ENCODE measurements at places on chromosomes 13 and 19.

DNA sequence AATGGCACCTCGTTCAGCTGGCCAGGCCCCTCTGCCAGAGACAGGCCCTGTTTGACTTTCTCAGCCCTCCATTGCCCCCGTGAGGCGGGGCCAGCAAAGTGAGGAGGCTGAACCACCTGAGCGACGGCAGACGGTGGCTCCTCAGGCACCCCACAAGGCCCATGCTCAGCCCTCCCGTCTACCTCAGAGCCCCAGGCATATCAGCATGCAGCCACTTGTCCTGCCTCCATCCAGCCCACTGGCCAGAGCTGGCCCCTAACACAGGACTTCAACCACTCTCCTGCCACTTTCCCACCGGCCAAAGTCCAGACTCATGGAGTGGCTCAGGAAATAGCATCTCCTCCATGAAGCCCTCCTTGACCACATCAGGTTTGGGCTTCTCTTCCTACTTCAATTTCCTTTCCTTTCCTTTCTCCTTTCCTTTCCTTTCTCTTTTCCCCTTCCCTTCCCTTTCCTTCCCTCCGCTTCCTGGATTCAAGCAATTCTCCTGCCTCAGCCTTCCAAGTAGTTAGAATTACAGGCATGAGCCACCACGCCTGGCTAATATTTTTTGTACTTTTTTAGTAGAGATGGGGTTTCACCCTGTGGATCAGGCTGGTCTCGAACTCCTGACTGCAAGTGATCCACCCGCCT lies 9.3 kb downstream of the SLC7A10 start:
- no peak for DNase-seq

DNA sequence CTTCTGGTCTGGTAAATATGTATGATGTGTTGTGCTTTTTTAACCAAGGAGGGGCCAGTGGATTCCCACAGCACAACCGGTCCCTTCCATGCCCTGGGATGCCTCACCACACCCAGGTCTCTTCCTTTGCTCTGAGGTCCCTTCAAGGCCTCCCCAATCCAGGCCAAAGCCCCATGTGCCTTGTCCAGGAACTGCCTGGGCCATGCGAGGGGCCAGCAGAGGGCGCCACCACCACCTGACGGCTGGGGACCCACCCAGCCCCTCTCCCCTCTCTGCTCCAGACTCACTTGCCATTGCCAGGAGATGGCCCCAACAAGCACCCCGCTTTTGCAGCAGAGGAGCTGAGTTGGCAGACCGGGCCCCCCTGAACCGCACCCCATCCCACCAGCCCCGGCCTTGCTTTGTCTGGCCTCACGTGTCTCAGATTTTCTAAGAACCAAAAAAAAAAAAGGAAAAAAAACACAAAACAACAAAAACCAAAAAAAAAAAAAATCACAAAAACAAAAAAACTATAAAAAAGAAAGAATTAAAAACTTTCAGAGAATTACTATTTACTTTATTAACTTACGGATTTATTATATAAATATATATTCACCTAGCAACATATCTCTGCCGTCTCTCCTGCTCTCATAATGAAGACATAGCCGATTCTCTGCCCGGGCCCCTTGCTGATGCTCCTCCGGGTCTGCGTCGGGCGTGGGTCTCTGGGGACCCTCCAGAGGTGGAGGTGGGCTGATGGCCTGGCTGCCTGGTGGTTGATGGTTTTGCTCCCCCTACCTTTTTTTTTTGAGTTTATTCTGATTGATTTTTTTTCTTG lies 14.4 kb downstream of the CAPN12 start:
- DNase-seq, result peak; percentile 54

DNA sequence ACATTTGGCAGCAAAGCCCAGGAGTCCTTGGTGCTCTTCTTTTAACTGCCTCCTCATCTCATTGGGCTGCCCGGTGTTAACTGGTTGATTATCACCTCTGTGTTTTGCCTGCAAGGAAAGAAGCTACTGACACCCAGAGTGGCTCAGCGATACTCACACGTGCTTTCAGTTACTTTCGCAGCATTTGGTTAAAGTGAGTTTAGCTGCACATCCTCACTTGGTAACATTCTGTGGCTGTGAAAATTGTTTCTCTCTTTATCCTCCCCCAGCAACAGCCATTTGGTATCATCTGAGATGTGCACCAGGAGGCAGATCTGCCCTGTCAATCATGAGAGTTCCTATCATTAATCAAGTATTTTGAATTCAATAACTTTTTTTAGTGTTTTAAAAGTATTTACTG lies 44.6 kb upstream of the GPR183 start:
- DNase-seq, result no peak

GRCh38 chr19:18995804-18996241 lies 37.5 kb downstream of the SUGP2 start:
- peak; percentile 87 for DNase-seq

DNA sequence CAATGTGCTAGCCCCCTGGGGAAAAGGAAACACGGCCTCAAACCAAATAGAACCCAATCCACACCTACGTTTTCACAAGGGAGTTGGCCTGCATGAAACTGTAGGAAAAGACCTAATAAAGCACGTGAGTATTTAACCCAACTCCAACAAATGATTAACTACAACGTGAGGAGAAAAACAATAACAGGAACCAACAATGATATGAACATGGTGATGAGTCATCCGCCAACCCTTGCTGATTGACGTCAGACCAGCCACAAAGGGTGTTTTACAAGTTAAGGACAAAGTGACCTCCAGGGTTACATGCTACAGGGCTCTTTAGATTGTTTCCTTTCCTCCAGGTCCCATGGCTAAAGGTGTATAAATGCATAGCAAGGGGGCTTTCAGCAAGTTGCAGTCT lies 460.5 kb downstream of the COG6 start:
- peak; percentile 36 for DNase-seq

GRCh38 chr19:778910-779653 lies 18.2 kb upstream of the PTBP1 start:
- peak; percentile 76 for DNase-seq

All from HTR-8/SVneo (cell line).